ENCODE measurements at places on chromosomes 4 and X. TPM values are rescaled to one million over a fixed set of nuclear protein-coding genes. Genes with fewer than 3 reads are reported as not detected.

GRCh38 chr4:78613522-78614321 is 62.2 kb downstream of the ANXA3 start:
- peak overlapping the region; percentile 68 for H3K27ac ChIP-seq
- H3K27me3 ChIP-seq: no peaks in the 10 kb centered on the region
- no peak overlapping the region for H3K4me3 ChIP-seq
- peaks cover 4% of the 10 kb centered on the region for H3K4me1 ChIP-seq
- no peaks in the 10 kb centered on the region for H3K36me3 ChIP-seq

- H3K36me3 ChIP-seq: no peaks in the 10 kb centered on the region
- H3K27ac ChIP-seq: no peak overlapping the region
- H3K4me3 ChIP-seq: no peak overlapping the region
- DNase-seq: no peak
These were observed 146.7 kb upstream of the FAM9B start for GRCh38 chrX:9180623-9181022.

DNA sequence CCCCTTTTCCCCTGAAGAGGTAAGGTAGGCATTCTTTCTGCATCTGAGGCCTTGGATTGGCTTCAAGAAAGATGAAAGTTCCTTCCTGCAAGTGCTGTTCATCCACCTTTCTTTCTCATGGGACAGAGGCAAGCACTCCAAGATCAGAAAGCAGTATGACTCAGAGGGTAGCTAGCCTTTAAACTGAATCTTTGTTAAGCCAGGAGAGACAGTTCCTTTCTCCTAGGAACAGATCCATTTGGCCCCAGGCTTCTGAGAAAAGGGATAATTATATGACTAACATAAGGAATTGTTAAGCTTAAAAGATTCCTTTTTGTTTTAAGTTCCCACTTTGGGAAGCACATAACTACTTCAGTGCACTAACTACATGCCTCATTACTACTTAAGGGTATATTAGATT is 192.0 kb downstream of the PPP3CA start:
- no peaks in the 10 kb centered on the region for H3K36me3 ChIP-seq
- H3K4me1 ChIP-seq: no peaks in the 10 kb centered on the region
- H3K27me3 ChIP-seq: no peaks in the 10 kb centered on the region
- DNase-seq: no peak

GRCh38 chrX:135498236-135498635 is 22.2 kb upstream of the INTS6L start:
- H3K27ac ChIP-seq: no peak overlapping the region
- DNase-seq: no peak
- no peak overlapping the region for H3K4me3 ChIP-seq
- H3K4me1 ChIP-seq: no peaks in the 10 kb centered on the region
- H3K36me3 ChIP-seq: no peaks in the 10 kb centered on the region

DNA sequence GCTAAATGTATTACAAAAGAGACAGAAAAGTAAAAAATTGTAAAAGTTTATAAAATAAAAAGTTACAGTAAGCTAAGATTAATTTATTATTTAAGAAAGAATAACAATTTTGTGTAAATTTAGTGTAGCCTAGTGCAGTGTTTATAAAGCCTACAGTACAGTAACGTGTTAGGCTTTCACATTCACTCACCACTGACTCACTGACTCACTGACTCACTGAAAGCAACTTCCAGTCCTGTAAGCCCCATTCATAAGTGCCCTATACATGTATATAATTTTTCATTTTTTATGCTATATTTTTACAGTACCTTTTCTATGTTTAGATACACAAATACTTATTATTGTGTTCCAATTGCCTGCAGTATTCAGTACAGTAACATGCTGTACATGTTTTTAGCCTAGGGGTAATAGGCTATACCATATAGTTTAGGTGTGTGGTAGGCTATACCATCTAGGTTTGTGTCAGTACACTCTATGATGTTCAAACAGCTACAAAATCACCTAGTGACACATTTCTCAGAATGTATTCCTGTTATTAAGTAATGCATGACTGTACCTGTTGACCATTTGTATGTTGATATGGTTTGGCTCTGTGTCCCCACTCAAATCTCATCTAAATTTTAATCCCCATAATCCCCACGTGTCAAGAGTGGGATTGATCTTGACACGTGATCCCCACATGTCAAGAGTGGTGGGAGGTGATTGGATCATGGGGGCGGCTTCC is 57.9 kb downstream of the CFAP299 start:
- H3K27ac ChIP-seq: no peak overlapping the region
- no peaks in the 10 kb centered on the region for H3K36me3 ChIP-seq
- no peak overlapping the region for H3K4me3 ChIP-seq
- H3K27me3 ChIP-seq: no peaks in the 10 kb centered on the region

DNA sequence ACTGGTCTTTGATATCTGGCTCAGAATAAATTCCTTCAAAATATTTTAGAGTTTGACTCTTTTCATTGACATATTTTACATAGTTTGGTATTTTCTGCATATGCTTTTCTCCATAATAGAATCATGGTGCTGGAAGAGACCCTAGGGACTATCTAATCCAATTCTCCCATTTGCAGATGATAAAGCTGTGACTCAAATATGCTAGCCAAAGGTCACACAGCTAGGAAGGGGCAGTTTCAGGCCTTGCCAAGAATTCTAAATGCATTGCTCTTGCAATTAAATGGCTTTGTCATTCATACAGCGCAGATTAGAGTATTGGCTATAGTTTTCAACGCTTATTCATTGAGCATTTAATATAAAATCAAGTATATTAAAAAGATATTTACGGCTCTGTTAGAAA is 374.1 kb upstream of the RASGEF1B start:
- H3K27me3 ChIP-seq: no peaks in the 10 kb centered on the region
- H3K36me3 ChIP-seq: no peaks in the 10 kb centered on the region
- H3K27ac ChIP-seq: peak overlapping the region; percentile 79
- peaks cover 36% of the 10 kb centered on the region for H3K4me1 ChIP-seq
- DNase-seq: peak; percentile 4

- H3K4me1 ChIP-seq: no peaks in the 10 kb centered on the region
- H3K27ac ChIP-seq: no peak overlapping the region
- H3K4me3 ChIP-seq: no peak overlapping the region
These were observed 110.7 kb downstream of the TMEM47 start for GRCh38 chrX:34546366-34546765.

GRCh38 chr4:17619416-17620105 is 5.1 kb downstream of the MED28 start:
- no peak for DNase-seq
- H3K36me3 ChIP-seq: peaks cover 3% of the 10 kb centered on the region
- peaks cover 7% of the 10 kb centered on the region for H3K4me1 ChIP-seq
- no peaks in the 10 kb centered on the region for H3K27me3 ChIP-seq

GRCh38 chr4:48683784-48684666 is 96.1 kb downstream of the FRYL start:
- no peaks in the 10 kb centered on the region for H3K27me3 ChIP-seq
- DNase-seq: no peak
- H3K4me1 ChIP-seq: peaks cover 7% of the 10 kb centered on the region

GRCh38 chr4:174389439-174389838 is 105.7 kb downstream of the CEP44 start:
- no peak for DNase-seq
- peak overlapping the region; percentile 19 for H3K27ac ChIP-seq
- no peaks in the 10 kb centered on the region for H3K36me3 ChIP-seq
- no peak overlapping the region for H3K4me3 ChIP-seq
- peaks cover 40% of the 10 kb centered on the region for H3K4me1 ChIP-seq

DNA sequence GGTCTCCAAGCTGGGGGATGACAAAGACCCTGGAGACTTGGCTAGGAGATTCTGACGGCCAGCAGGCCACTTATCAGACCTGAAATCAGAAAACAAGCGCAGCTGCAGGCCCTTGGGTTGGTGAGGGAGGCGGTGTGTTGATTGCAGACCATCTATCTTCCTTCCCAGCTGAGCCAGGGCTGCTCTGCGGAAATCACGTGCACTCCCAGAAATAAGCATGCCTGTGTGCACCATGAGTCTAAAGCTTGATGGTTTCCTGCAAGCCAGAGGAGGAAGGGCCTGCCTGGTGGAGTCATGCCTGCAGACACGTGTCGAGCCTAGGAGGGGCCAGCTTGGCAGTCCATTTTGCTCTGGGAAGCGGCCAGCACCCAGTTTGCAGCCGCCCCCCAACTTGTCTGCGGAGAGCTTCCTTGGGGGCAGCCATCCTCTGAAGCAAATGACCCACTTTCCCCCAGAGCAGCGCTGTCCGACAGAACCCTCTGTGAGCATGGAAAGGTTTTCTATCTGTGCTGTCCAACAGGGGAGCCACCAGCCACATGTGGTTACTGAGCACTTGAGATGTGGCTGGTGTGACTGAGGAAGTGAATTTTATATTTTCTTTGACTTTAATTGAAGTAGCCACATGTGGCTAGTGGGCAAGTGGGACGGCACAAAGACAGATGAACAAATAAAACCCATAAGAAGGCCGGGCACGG is 175.7 kb upstream of the BCOR start:
- H3K4me3 ChIP-seq: no peak overlapping the region
- no peaks in the 10 kb centered on the region for H3K27me3 ChIP-seq
- no peaks in the 10 kb centered on the region for H3K36me3 ChIP-seq
- H3K4me1 ChIP-seq: peaks cover 2% of the 10 kb centered on the region

GRCh38 chr4:65510976-65511375 is 159.3 kb downstream of the EPHA5 start:
- no peaks in the 10 kb centered on the region for H3K27me3 ChIP-seq
- no peaks in the 10 kb centered on the region for H3K36me3 ChIP-seq
- no peaks in the 10 kb centered on the region for H3K4me1 ChIP-seq
- no peak overlapping the region for H3K27ac ChIP-seq

GRCh38 chr4:96263291-96263690 is 423.4 kb downstream of the PDHA2 start:
- no peak for DNase-seq
- H3K4me1 ChIP-seq: 0 out of 2 replicates have a peak, but pooled peaks cover 7% of the 10 kb centered on the region
- H3K36me3 ChIP-seq: no peaks in the 10 kb centered on the region
- H3K4me3 ChIP-seq: no peak overlapping the region
- H3K27ac ChIP-seq: no peak overlapping the region

- peaks cover 8% of the 10 kb centered on the region for H3K4me1 ChIP-seq
- H3K27ac ChIP-seq: no peak overlapping the region
- no peak for DNase-seq
- H3K36me3 ChIP-seq: no peaks in the 10 kb centered on the region
- H3K27me3 ChIP-seq: no peaks in the 10 kb centered on the region
These were observed 330.4 kb downstream of the GBA3 start for GRCh38 chr4:23023121-23023520.

DNA sequence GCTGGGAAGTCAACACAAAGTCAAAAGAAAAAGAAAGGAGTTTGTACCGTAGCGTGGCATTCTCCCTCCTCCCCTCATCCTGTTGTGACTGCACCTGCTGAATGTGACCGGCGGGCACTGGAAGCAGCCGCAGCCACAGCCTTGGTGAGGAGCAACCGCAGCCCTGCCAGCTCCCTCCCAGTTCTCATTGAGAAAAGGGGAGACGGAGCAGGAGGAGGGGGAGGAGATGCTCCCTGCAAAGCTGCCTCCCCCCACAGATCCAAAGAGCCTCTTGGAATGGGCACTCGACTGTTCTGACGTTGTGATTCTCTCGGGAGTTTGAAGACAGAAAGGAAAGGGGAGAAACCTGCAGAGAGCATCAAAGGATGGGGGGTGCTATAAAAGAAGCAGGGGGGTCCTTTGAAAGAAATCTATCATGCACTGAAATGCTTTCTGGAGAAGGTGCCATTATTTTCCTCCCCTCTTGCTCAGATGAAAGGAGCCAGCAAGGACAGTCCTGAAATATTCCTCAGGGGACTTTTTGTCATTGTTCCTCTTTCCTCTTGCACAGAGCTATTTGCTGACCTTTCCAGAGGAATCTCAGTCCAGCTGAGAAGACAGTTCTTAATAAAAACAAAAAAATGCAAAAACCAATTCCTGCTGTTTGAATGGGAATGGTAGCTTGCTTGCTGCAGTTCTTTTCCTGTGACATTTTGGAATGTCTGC is 429.7 kb downstream of the MAPK10 start:
- peaks cover 26% of the 10 kb centered on the region for H3K4me1 ChIP-seq
- H3K4me3 ChIP-seq: peak overlapping the region; percentile 9
- no peak for DNase-seq
- H3K27ac ChIP-seq: peak overlapping the region; percentile 84

GRCh38 chrX:72470532-72471223 is 102.0 kb downstream of the HDAC8 start:
- H3K4me1 ChIP-seq: no peaks in the 10 kb centered on the region
- H3K4me3 ChIP-seq: no peak overlapping the region
- no peaks in the 10 kb centered on the region for H3K36me3 ChIP-seq
- H3K27ac ChIP-seq: no peak overlapping the region
- no peak for DNase-seq

- DNase-seq: peak; percentile 64
- no peaks in the 10 kb centered on the region for H3K27me3 ChIP-seq
- H3K4me3 ChIP-seq: no peak overlapping the region
These were observed 292.5 kb downstream of the CHIC1 start for GRCh38 chrX:73855546-73855945.

- no peak overlapping the region for H3K4me3 ChIP-seq
- no peaks in the 10 kb centered on the region for H3K4me1 ChIP-seq
- no peaks in the 10 kb centered on the region for H3K27me3 ChIP-seq
- no peak for DNase-seq
These were observed 880.1 kb upstream of the INTU start for GRCh38 chr4:126752702-126753101.

DNA sequence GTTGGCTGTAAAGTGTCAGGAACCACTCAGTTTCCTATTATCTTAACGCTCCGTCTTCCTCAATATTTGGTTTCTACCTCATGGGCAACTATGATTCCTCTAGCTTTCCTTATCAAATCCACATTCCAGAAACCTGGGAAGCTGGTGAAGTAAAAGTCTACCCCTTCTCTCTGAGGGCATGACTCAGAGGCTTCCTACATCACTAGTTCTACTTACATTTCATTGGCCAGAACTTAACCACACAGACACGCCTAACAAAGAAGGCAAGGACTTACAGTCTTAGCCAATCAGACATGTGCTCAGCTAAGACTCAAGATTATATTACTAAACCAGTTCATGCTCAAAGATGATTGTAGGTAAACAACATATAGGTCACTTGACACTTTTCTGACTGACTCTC is 30.4 kb downstream of the COX7B2 start:
- peaks cover 8% of the 10 kb centered on the region for H3K4me1 ChIP-seq
- DNase-seq: peak; percentile 34
- H3K36me3 ChIP-seq: no peaks in the 10 kb centered on the region
- no peak overlapping the region for H3K4me3 ChIP-seq

DNA sequence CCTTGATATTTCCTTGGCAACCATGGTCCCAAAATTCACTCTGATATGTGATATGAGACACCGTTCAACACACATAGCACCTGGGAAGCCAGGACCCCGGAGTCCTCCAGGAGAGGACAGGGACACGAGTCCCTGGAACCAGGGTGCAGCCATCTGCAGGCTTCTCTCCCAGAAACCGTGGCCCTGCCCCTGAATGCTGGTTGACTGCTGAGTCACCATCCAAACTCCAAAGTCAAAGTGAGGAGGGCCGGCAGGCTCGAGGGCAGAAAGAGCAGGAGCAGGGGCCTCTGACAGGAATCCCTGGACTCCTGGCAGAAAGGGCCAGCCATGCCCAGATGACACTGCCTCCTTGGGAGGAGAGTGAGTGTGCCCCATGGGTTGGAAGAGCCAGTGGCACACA is 6.9 kb upstream of the PNMA6A start:
- no peaks in the 10 kb centered on the region for H3K4me1 ChIP-seq
- no peak overlapping the region for H3K4me3 ChIP-seq
- no peak for DNase-seq
- no peaks in the 10 kb centered on the region for H3K36me3 ChIP-seq

The PQBP1 gene
- total RNA-seq: 111 TPM

The MED12 gene
- 44.1 TPM for total RNA-seq

The RHOXF1 gene
- not detected for total RNA-seq

The MAGEB6 gene
- total RNA-seq: not detected

The NAA10 gene
- 93.8 TPM for total RNA-seq

The MAGEA2B gene
- not detected for total RNA-seq

The RASGEF1B gene
- 32.3 TPM for total RNA-seq

The SYN1 gene
- not detected for total RNA-seq

The GLRA2 gene
- total RNA-seq: not detected

The GAGE2A gene
- total RNA-seq: not detected

The ETDA gene
- total RNA-seq: not detected

The PITX2 gene
- total RNA-seq: 82.8 TPM

The CHIC1 gene
- 8.9 TPM for total RNA-seq

The ANXA3 gene
- 327 TPM for total RNA-seq
